ENCODE measurements at places on chromosomes 16 and 17.
A peak's percentile ranks its signal among the peaks of the same experiment; 100 is the strongest.

GRCh38 chr16:64762211-64762610, 359.7 kb downstream of the CDH11 start:
- DNase-seq = no peak

- DNase-seq = no peak
These were observed 14.8 kb upstream of the MARVELD3 start for GRCh38 chr16:71610936-71611871.

DNA sequence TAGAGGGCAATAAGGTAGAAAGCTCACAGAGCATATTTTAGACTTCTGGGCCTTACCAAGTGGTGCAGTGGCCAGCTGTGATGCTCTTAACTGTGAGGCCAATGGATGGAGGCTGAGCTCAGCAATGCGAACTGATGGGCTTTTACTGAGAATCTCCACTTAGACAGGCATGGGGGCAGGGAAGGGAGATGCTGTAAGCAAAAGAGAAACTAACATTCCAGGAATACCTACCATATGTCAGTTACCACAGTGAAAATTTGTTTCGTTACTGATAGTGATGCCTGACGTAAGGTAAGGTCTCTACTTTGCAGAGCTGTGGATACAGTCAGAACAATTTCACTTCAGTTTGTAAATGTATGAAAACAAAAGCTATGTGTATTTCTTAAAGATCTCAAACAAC, 250.6 kb upstream of the ZFHX3 start:
- no peak for DNase-seq

GRCh38 chr16:86245351-86245750, 265.0 kb upstream of the FOXF1 start:
- DNase-seq = no peak

GRCh38 chr17:5758651-5759050, 174.3 kb upstream of the NLRP1 start:
- DNase-seq = peak; percentile 45

- DNase-seq = no peak
These were observed 23.4 kb upstream of the ZFHX3 start for GRCh38 chr16:73071131-73071940.

- DNase-seq = no peak
These were observed 393.7 kb upstream of the DYNLRB2 start for GRCh38 chr16:80147026-80147655.

GRCh38 chr16:8887952-8888560, 5.9 kb downstream of the LITAFD start:
- DNase-seq = peak; percentile 55

- DNase-seq = no peak
These were observed 660.9 kb downstream of the MAF start for GRCh38 chr16:78939597-78939996.

GRCh38 chr16:350203-350602, 2.3 kb downstream of the AXIN1 start:
- no peak for DNase-seq

- no peak for DNase-seq
These were observed 36.4 kb downstream of the TXNDC11 start for GRCh38 chr16:11706180-11706742.

DNA sequence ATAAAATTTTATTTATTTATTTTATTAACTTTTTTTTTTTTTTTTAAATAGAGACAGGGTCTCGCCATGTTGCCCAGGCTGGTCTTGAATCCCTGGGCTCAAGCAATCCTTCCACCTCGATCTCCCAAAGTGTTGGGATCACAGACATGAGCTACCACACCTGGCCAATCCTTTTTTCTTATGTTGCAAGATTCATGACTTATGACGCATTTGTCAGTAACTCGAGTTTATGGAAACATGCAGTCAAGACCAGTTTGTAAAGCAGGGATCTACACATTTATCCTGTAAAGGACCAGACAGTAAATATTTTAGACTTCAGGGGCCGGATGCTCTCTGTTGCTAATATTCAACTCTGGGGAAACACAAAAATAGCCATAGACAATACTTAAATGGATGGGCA, 9.4 kb upstream of the MAP2K6 start:
- no peak for DNase-seq

DNA sequence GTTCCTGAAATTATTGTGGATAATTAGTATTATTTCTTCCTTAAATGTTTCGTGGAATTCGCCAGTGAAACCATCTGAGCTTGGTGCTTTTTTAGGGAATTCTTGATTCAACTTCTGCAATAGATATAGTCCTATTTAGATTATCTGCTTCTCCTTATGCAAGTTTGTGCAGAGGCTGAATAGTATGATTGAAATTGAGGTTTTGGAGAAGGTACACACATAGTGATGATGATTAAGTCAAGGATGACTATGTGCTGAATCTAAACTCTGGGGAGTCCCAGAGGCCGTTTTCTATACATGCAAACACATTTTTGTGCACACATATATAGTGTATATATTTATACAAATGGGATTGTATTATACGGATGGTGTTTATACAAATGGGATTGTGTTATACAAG, 5.2 kb upstream of the MYH4 start:
- DNase-seq = no peak

GRCh38 chr16:69064764-69065313, 40.6 kb upstream of the HAS3 start:
- peak; percentile 57 for DNase-seq

DNA sequence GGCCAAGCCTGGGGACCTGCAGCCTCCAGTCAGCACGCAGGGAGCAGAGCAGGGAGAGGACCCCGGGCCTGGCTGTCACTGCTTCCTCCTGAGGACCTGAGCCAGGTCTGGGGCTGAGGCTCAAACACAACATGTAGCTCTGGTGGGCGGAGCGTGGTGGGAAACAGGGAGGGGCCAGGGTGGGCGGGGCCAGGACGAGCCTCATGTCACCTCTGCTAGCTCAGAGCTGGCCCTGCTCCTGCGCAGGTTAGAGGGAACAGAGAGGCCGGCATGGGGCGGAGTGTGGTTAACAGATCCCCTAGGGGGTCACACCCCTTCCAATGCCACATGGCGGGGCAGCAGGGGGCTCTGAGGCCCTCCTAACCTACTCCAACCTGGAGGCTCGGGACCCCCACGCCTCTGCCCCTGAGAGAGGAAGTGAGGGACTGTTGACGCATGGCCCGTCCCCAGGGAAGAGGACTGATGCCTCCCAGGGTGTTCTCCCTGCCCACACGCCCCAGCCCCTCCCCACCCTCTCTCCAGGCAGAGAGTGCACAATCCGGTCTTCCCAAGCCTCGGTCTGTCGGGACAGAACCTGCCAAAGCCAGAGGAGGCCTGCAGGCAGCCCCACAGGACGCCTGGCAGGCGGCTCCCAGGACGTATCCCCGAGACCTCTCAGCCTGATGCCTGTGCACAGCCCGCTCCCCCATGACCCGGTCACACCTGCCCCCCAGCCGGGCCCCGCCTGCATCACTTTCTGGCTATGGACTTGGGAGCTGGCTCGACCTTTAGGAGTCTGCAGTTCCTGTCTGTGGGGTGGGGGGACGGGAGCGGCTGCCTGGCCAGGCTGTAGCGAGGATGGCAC, 15.2 kb downstream of the PIEZO1 start:
- DNase-seq = no peak

DNA sequence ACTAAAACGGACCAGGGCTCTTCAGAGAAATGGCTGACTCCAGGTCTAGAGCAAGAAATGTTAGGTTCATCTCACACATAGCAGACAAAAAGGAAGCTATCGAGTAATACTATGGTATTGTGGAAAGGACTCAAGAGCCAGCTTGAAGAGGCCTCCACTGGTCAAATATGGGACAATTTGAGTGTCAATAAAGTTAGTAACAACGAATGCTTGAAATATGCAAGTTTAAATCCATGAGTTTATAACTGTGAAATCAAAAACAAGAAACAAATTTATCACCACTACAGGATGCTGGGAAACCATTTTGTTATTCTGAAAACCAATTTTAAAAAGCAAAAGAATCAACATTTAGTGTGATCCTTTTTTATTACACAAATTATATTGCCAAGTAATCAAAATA, 50.4 kb upstream of the ANKFY1 start:
- no peak for DNase-seq

DNA sequence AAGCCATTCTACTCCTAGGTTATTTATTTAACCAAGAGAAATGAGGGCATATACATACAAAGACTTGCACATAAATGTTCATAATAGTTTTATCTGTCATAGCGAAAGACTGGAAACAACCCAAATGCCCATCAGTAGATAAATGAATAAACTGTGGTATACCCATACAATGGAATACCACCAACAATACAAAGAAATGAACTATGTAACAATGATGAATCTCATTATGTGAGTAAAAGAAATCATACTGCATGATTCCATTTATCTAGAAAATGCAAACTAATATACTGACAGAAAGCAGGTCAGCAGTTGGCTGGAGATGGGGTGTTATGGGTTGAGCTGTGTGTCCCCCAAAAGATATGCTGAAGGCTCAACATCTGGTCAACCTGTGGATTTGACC, 57.3 kb downstream of the CEP95 start:
- DNase-seq = no peak

GRCh38 chr17:63987221-63988126, 10.7 kb upstream of the PRR29 start:
- DNase-seq = no peak

GRCh38 chr17:31691251-31691905, 167.7 kb downstream of the COPRS start:
- no peak for DNase-seq

DNA sequence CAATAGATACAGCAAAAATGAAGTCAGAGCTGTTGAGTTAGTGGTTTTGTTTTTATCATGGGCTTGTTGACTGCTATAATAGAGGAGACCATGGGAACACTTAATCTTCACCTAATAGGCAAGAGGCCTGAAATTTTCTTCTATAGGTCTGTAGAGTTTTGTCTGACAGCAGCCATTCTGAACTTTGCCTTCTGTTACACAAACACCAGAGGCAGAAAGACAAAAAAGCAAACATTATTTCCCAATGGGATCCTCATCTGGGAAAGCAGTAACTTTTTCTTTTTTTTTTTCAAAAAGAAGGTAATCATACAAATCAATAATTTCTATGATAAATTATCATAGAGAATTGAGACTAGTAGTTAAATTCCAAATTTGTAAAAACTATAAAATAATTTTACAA, 494.1 kb downstream of the TOX3 start:
- no peak for DNase-seq

DNA sequence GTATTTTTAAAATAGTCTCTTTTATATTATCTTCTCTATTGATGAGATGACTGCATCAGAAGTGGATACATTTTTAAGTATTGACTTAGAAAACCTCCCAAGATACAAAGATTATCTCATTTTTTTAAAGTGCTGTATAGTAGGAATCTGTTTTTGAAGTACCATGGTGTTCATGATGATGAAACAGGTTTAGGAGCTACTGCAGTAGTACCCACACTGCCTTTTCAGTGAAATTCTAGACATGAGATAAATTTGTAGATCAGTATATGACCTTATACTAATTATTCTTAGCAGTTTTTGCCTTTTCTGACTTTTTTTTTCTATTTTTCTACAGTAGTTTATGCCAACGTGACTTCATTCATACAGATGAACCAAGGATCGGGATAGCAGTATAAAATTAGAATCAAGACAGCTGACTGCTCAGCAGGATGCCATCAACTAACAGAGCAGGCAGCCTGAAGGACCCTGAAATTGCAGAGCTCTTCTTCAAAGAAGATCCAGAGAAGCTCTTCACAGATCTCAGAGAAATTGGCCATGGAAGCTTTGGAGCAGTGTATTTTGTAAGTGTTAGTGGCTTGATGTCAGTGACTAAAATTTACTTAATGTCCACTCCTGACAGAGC, 61.1 kb downstream of the TAOK1 start:
- no peak for DNase-seq

DNA sequence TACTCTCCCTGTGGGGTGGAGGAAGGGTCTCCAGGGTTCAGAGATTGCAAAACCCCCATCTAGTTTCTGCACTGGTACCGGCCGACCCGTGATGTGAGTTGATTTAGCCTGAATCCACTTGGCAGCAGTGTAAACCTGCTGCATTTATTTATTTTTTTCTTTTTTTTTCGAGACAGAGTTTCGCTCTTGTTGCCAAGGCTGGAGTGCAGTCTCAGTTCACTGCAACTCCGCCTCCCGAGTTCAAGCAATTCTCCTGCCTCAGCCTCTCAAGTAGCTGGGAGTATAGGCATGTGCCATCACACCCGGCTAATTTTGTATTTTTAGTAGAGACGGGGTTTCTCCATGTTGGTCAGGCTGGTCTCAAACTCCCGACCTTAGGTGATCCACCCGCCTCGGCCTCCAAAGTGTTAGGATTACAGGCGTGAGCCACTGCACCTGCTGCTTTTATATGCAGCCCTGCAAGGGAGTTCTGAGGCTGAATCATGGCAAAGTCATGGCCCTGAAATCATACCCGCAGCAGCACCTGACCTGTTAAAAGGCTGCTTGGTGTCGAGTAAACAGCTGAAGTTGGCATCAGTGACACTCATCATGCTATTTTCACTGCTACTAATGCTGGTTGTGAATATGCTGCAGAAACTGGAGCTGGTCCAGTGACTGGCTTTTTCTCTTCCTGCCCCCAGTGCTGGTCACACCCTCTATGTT, 21.4 kb downstream of the DEXI start:
- DNase-seq = no peak

DNA sequence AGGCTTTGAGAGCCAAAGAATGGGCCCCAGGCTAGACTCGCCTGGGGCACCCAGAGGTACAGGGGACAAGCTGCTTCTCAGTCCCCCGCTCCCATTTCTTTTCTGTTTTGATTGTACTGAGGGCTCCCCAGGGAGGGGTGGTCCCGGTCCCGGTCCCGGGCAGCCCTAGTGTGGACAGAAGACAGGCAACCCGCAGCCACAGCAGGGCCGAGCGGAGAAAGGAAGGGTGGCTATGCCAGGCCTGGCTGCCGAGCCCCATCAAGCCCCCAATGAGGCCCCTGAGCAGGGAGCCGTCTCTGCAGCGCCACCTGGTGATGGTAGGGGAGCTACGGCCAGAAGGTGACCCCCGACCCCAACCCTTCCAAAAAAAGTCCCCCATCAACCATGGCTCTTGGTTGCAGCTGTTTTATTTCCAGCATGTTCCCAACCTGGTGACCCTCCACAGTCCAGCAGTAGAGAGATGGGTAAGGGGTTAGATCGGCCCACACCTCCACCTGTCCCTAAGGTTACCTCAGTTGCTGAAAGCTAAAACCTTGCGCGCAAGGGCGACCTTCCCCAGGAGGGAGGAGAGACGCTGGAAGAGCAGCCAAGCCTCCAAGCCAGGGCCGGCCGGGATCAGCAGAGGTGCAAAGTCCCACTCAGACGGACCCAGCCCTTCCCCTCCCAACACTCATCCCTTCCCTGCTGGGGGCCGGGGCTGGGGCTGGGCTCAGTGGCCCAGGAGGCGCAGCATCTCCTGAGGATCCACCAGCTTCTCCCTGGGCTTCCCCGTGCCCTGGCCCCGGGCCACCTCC, 2.6 kb upstream of the GRIN2C start:
- DNase-seq = peak; percentile 52
